Activated CD4-positive, alpha-beta T cell treated with anti-CD3 and anti-CD28 coated beads for 36 hours (primary cell): ENCODE measurements at places on chromosomes 4 and X. TPM values are rescaled to one million over a fixed set of nuclear protein-coding genes. Genes with fewer than 3 reads are reported as not detected.

GRCh38 chrX:120358737-120359456 is 3.0 kb upstream of the ATP1B4 start:
- H3K27me3 ChIP-seq: no peaks in the 10 kb centered on the region
- H3K27ac ChIP-seq: no peak overlapping the region
- no peak overlapping the region for H3K4me3 ChIP-seq
- H3K36me3 ChIP-seq: no peaks in the 10 kb centered on the region

The PAQR3 gene
- total RNA-seq: 8.8 TPM

DNA sequence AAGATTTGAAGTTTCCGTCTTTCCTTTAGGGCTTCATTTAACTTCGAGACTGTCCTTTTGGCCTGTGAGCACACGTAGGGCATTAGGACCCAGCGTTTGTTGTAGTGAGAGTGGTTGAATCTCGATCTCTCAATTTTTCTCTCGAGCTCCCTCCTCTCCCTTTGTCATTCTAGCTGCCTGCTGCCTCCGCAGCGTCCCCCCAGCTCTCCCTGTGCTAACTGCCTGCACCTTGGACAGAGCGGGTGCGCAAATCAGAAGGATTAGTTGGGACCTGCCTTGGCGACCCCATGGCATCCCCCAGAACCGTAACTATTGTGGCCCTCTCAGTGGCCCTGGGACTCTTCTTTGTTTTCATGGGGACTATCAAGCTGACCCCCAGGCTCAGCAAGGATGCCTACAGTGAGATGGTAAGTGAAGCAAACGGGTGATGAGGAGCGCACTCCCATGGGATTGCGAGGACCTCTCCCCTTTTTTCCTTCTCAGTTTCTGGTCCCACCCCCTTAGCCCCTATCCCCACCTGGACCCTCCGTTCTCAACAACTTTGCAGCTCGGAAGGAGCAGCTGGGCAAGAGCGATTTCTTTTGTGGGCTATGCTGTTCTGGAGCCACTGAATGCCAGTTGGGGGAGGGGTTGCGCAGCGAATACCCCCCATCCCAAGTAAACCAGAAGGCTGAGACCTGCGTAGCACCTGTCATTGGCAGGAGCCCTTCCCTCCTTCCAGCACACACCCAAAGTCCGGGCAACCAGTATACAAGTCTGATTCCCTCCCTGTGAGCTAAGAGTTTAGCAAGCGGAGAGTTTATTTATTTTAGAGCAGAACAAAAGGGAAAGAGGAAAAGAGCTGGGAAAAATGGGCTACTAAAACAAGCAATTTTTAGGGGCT is at the start of gene TMEM35A:
TSS of gene TMEM35A (plus strand) at position 164 of the 883 bp plus-strand sequence. CDS start at position 288, 124 bp downstream.
- DNase-seq: no peak
- no peak within 1 kb of the TSS for H3K27ac ChIP-seq
- H3K36me3 ChIP-seq: no peaks in the 10 kb centered on the region
- H3K4me1 ChIP-seq: peaks cover 8% of the 10 kb centered on the region
- peaks cover 14% of the 10 kb centered on the region for H3K27me3 ChIP-seq
- no peak within 1 kb of the TSS for H3K4me3 ChIP-seq

GRCh38 chrX:40262157-40263013 is 164.6 kb upstream of the BCOR start:
- no peaks in the 10 kb centered on the region for H3K27me3 ChIP-seq
- no peak for DNase-seq
- H3K36me3 ChIP-seq: no peaks in the 10 kb centered on the region
- no peak overlapping the region for H3K27ac ChIP-seq
- H3K4me1 ChIP-seq: peaks cover 10% of the 10 kb centered on the region

DNA sequence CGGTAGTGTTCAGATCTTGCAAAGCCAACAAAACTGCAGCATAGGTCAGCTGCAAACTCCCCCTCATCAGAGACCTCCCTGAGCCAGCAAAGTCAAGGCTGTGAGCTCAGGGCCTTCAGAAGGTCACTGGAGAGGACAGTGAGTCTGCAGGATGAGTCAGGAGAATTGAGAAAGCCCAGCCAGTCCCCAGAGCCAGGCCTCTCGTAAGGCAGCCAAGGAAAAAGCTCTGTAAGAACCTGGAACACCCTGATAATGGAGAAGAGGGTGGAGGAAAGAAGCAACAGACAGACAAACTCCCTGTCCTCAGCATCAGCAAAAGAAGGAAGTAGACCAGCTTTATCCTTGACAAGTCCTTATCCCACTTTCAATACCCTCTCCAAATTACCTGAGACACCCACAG is 33.0 kb downstream of the GRIA3 start:
- DNase-seq: no peak
- H3K36me3 ChIP-seq: no peaks in the 10 kb centered on the region
- no peak overlapping the region for H3K27ac ChIP-seq
- no peak overlapping the region for H3K4me3 ChIP-seq
- no peaks in the 10 kb centered on the region for H3K4me1 ChIP-seq
